ENCODE measurements at places on chromosomes 7 and 10.

GRCh38 chr10:30863516-30864210, 168.0 kb downstream of the ZNF438 start:
- no peak overlapping the region for H3K4me3 ChIP-seq
- H3K36me3 ChIP-seq = no peaks in the 10 kb centered on the region
- peak overlapping the region; percentile 72 for H3K27ac ChIP-seq
- peaks cover 5% of the 10 kb centered on the region for H3K4me1 ChIP-seq
- H3K27me3 ChIP-seq = no peaks in the 10 kb centered on the region

GRCh38 chr7:21617916-21618390, 75.1 kb downstream of the DNAH11 start:
- no peak overlapping the region for H3K27ac ChIP-seq
- no peak for DNase-seq
- H3K4me3 ChIP-seq = no peak overlapping the region
- no peaks in the 10 kb centered on the region for H3K4me1 ChIP-seq
- H3K36me3 ChIP-seq = no peaks in the 10 kb centered on the region

DNA sequence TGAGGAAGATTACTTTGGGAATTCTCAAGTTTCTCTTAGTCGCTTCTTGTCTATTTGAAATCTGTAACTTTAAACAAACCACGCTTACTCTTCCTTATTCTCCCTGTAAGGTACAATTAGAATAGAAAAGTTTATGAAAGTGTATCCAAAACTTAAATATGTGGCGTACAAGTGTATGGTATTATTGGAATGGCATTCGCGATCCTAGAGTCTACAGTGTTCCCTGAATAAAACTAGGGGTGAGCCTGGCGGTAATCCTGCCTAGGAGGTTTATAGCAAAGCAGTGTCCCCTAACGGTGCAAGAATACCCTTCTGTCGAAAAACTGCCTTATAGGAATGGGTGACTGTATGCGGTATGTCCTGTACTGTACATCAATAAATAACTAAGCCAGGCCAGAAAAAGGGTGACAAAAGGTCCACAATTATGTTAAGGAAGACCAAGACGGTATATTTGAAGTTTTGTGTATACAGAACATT, 1.2 kb downstream of the TASOR2 start:
- peak overlapping the region; percentile 73 for H3K4me3 ChIP-seq
- no peak for DNase-seq
- no peaks in the 10 kb centered on the region for H3K27me3 ChIP-seq
- H3K36me3 ChIP-seq = no peaks in the 10 kb centered on the region

DNA sequence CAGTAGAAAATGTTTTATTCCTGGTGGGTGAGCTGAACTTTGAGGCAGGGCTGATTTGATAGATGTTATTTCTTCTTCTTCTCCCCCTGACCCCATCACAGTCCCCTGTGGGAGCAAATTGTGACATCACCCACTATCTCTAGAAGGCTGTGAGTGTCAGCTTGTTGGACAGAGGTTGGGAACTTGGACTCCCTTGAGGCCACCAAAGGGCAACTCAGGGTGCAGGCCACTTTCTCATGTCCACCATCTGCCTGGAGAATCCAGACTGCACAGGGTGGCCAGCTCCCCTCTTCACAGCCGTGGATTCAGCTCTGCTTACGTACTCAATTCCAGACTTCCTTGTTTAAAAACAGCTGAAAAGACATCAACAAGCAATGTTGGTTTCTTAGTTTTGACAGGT, 103.0 kb downstream of the LRRC18 start:
- no peaks in the 10 kb centered on the region for H3K27me3 ChIP-seq
- no peak overlapping the region for H3K27ac ChIP-seq
- H3K4me1 ChIP-seq = no peaks in the 10 kb centered on the region
- H3K4me3 ChIP-seq = no peak overlapping the region
- DNase-seq = no peak

DNA sequence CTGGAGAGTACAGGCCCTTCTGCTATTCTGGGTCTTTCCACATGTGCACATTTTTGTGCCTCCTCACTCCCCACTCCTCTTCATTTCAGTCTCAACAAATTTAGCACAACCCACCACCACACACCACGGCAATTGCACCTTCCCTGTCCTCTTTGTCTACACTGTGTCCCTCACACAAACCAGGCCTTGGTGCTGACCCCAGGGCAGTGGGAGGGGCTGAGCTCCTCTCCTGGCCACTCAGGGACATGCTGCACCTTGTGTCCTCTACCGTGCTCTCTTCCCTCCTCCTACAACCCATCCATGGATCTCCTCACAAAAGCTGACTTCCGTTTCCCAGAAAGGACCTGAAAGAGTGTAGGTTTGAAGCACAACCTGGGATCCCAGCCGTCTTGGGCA, 90.9 kb upstream of the IKZF1 start:
- no peaks in the 10 kb centered on the region for H3K4me1 ChIP-seq
- H3K36me3 ChIP-seq = no peaks in the 10 kb centered on the region
- H3K27me3 ChIP-seq = no peaks in the 10 kb centered on the region
- H3K4me3 ChIP-seq = no peak overlapping the region
- no peak for DNase-seq

GRCh38 chr7:68244389-68244788, 1247.8 kb downstream of the TYW1 start:
- H3K27ac ChIP-seq = no peak overlapping the region
- H3K4me3 ChIP-seq = no peak overlapping the region

- no peaks in the 10 kb centered on the region for H3K4me1 ChIP-seq
- no peaks in the 10 kb centered on the region for H3K36me3 ChIP-seq
- DNase-seq = no peak
- H3K27me3 ChIP-seq = no peaks in the 10 kb centered on the region
- no peak overlapping the region for H3K4me3 ChIP-seq
These were observed 135.4 kb upstream of the KMT2E start for GRCh38 chr7:104878577-104878976.

DNA sequence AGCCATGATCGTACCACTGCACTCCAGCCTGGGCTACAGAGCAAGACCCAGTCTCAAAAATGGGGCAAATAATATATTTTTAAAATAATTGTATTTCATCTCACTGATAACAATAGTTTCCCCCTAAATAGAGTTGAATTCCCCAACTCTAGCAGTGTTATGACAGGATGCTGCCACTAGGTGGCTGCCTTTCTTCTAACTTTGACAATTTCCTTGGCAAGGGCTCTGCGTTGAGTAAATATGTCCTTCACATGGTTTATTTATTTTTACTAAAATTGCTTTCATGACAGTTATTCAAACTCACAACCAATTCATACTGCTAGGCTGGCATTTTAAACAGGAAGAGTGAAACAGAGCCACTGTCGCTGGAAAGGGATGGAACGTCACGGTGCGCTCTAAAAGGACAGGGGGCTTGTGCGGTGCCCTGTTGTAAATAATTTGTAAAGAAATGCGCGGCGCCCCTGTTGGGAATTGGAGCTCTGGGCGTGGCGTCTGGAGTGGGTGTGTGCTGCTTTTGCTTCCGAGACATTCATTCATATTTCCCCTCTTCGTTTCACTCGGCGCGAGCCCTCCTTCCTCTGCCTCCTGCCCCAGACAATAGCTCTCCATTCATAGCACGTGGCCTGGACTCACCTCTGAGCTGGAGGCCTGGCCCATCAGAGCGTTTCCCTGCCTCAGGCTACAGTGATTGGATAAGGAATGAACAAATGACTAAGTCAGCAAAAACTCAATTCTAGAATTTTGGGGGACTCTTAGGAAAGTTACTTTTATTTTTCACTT, 20.5 kb upstream of the PITRM1 start:
- H3K27me3 ChIP-seq = no peaks in the 10 kb centered on the region
- H3K4me1 ChIP-seq = peaks cover 5% of the 10 kb centered on the region
- H3K4me3 ChIP-seq = no peak overlapping the region
- no peaks in the 10 kb centered on the region for H3K36me3 ChIP-seq
- peak overlapping the region; percentile 33 for H3K27ac ChIP-seq
- peak; percentile 65 for DNase-seq

- no peaks in the 10 kb centered on the region for H3K27me3 ChIP-seq
- DNase-seq = no peak
- H3K4me1 ChIP-seq = peaks cover 20% of the 10 kb centered on the region
- H3K36me3 ChIP-seq = no peaks in the 10 kb centered on the region
These were observed 12.5 kb upstream of the DDIT4 start for GRCh38 chr10:72260976-72261783.

GRCh38 chr10:130799532-130799931, 512.0 kb downstream of the TCERG1L start:
- H3K4me3 ChIP-seq = no peak overlapping the region
- no peak overlapping the region for H3K27ac ChIP-seq
- no peaks in the 10 kb centered on the region for H3K27me3 ChIP-seq
- no peaks in the 10 kb centered on the region for H3K36me3 ChIP-seq
- no peak for DNase-seq
- H3K4me1 ChIP-seq = no peaks in the 10 kb centered on the region

GRCh38 chr10:17808971-17809841, at the start of gene MRC1:
MRC1 (plus strand) TSS chr10:17809348; CDS start chr10:17809466, 118 bp downstream.
- no peaks in the 10 kb centered on the region for H3K36me3 ChIP-seq
- no peaks in the 10 kb centered on the region for H3K27me3 ChIP-seq
- no peak within 1 kb of the TSS for H3K4me3 ChIP-seq

- no peaks in the 10 kb centered on the region for H3K36me3 ChIP-seq
- no peak overlapping the region for H3K4me3 ChIP-seq
- DNase-seq = no peak
- H3K27ac ChIP-seq = peak overlapping the region; percentile 77
These were observed 6.7 kb downstream of the TSC22D4 start for GRCh38 chr7:100472121-100472851.

DNA sequence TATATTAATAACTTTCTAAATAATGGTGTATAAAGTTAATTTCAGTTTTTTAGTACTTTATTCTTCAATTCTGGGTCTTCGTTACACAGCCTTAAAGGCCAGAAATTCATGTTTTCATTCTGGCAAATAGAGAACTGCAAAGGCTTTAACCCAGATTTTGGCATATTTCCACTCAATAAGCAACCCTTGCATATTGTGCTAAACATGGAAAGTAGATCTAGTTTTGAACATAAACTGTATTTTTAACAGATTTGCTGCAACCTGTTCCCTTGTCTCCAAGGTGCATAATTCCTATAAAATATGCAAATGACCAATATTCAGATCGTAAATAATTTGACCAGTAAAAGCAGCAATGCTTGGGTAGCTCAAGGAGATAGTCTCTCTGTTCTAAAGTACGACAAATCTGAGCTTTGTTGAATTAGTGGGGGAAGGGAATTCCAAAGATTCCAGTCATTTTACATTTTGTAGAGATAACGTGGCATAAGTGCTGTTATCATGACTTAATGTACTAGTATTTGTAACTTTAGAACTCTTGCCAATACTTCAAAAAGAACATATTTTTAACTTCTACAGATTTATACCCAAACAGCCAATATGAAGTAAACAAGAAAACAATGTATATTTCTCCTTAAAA, 46.4 kb upstream of the RSBN1L start:
- H3K4me1 ChIP-seq = no peaks in the 10 kb centered on the region
- H3K27me3 ChIP-seq = no peaks in the 10 kb centered on the region
- no peak overlapping the region for H3K4me3 ChIP-seq
- no peak overlapping the region for H3K27ac ChIP-seq
- DNase-seq = no peak

DNA sequence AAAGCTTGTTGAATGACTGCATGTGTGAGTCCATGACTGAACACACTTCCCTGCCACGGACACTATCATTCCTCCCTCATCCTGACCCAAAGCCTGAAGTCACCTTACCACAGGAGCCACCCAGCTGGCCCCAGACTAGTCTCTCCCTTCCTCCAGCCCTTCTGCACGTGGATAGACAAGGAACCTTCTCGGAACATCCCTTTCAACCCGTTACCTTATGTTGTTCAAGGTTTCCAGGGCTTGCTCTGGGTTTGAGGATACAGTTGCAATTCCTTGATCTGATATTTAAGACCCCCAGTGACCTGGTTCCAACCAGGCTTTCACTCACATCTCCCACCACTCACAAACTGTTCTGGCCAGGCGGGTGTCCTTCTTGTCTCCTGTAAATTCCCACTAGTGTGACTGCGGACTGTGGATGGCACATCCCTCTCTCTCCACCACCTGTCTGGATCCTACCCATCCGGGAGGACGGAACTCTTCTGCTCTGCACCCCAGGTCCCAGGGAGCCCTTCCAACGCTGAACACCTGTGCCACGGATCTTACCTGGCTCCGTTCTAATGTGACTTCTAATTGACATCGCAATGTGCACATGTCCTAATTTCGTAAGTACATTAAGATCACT, 62.5 kb downstream of the HIPK2 start:
- no peaks in the 10 kb centered on the region for H3K4me1 ChIP-seq
- H3K27ac ChIP-seq = no peak overlapping the region
- no peak overlapping the region for H3K4me3 ChIP-seq
- DNase-seq = no peak
- H3K27me3 ChIP-seq = no peaks in the 10 kb centered on the region

- H3K27ac ChIP-seq = no peak overlapping the region
These were observed 149.4 kb downstream of the RNLS start for GRCh38 chr10:88433565-88434186.

- H3K4me3 ChIP-seq = no peak overlapping the region
- no peaks in the 10 kb centered on the region for H3K27me3 ChIP-seq
These were observed 875.8 kb upstream of the CELF2 start for GRCh38 chr10:10141782-10142382.

- H3K4me1 ChIP-seq = no peaks in the 10 kb centered on the region
- no peak overlapping the region for H3K4me3 ChIP-seq
- H3K27ac ChIP-seq = no peak overlapping the region
- no peak for DNase-seq
- no peaks in the 10 kb centered on the region for H3K36me3 ChIP-seq
These were observed 171.2 kb downstream of the ELMO1 start for GRCh38 chr7:37277513-37277912.

DNA sequence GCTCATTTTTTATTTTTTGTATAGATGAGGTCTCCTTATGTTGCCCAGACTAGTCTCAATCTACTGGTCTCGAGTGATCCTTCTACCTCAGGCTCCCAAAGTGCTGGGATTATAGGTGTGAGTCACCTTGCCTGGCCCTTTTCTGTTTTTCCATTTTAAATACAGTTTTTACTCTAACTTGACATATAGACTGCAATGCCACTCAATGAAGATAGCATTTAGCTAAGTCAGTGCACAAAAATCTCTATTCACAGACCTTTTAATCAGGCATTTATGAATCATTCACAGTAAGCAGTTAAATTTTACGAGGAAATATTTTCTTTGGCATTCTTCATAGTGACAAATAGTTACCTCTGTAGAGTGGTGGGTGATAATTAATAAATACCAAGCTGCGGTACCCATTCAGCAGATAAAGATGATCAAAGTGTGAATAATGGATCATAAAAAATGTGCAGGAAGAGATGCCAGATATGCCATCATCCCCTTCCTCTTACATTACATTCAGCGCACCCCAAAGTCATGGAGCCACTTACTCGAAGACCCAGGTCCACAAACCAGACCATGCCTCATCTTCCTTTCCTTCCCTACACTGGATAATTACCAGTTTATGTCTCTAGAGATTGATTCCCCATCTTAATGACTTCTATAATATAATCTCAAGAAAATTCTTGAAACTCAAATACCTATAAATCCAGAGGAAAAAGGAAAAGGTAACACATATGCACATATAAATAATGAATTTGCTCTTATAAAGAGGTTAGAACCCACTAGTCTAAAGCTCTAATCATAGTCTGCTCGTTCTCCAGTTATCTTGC, 56.0 kb downstream of the UBE2H start:
- DNase-seq = no peak
- H3K4me3 ChIP-seq = no peak overlapping the region
- H3K27me3 ChIP-seq = no peaks in the 10 kb centered on the region
- no peaks in the 10 kb centered on the region for H3K36me3 ChIP-seq
- no peaks in the 10 kb centered on the region for H3K4me1 ChIP-seq
